ENCODE measurements at places on chromosomes 12 and 14. TPM values are rescaled to one million over a fixed set of nuclear protein-coding genes. Genes with fewer than 3 reads are reported as not detected.

Gene MMAB
- 34.5 TPM for total RNA-seq

Gene G2E3
- total RNA-seq = 135 TPM

Gene MEG3
- total RNA-seq = 7.3 TPM

Gene ABCD2
- 0.04 TPM for total RNA-seq

Gene KRT80
- 0.12 TPM for total RNA-seq

Gene PLEKHH1
- 17.6 TPM for total RNA-seq

Gene RNASE7
- total RNA-seq = not detected

Gene BEGAIN
- total RNA-seq = 13.4 TPM

Gene PDE6H
- total RNA-seq = not detected

Gene MYF5
- total RNA-seq = not detected

Gene RNFT2
- 26.9 TPM for total RNA-seq

Gene EMP1
- total RNA-seq = 0.43 TPM

Gene SDR9C7
- 0.28 TPM for total RNA-seq

Gene DLK1
- 1,018 TPM for total RNA-seq

Gene SLC7A8
- total RNA-seq = 83.7 TPM

Gene PTGDR
- 0.58 TPM for total RNA-seq

Gene FLVCR2
- 2.8 TPM for total RNA-seq

Gene FSCB
- not detected for total RNA-seq

Measured in neural progenitor cell (in vitro differentiated cells).